Mesenteric fat pad (tissue), 1 donor: ENCODE measurements at places on chromosomes 1 and 21. TPM values are rescaled to one million over a fixed set of nuclear protein-coding genes. Genes with fewer than 3 reads are reported as not detected.

Gene LIN28A
- total RNA-seq = not detected

Gene CCT3
- total RNA-seq = 163 TPM

DNA sequence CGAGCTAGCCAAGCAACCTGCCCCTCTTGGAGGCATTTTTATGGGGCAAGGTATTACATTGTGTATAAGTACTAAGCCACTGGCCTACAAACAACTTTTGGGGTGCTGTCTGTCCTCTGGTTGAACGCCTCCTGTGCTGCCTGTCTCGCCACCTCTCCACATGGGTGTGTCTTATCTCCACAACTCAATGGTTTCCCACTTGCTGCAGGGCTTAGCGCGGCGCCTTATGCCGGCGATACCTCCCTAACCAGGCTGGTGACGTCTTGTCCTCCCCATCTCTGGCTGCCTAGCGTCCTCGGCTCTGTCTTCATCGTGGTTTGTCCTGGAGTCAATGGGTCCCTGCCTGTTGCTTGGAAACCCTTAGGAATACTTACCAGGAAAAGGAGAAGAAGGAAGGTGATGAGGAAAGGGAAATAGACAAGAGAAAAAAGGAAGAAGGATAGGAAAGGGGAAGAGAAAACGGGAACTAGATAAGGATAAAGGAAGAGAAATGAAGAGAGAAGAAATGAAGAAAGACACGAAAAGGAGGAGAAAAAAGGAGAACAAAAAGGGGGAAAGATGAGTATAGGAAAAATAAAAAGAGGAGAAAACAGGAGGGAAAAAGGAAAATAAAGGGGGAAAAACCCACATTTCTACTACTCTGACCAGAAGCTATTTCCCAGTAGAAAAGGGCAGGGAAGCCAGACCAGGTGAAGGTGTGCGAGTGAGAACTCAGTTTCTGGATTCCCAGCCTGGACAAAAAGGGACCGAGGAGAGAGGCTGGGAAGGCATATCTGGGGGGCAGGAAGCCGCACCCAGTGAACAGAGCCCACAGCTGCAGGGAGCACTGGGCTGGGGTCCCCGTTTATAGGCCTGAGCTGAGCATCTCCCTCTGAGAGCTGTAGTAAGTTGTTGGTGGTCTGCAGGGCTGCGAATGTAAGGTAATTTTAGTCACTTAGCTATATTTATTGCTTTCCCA lies 86.2 kb downstream of the CLIC6 start:
- DNase-seq = no peak

Gene SPRR2F
- total RNA-seq = not detected

DNA sequence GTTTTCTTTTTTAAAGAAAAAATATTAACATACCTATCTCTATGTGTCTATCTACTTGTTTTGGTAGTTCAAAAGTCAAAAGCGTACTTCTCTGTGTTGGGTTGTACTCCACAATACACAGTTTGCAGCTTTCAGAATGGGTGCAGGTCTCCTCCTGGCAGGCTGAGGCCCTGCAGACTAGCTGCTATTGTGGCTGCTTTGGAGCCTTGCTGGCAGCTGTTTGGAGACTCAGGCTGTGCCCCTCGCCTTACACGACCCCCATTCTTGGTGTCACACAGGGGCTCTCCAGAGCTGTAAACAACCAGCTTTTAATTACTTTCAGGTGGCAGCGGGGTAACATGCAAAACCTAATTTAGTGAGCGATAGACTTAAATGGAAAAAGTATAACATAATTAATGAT lies 160.4 kb downstream of the DSCAM start:
- DNase-seq = no peak

Gene NR5A2
- 9.6 TPM for total RNA-seq

DNA sequence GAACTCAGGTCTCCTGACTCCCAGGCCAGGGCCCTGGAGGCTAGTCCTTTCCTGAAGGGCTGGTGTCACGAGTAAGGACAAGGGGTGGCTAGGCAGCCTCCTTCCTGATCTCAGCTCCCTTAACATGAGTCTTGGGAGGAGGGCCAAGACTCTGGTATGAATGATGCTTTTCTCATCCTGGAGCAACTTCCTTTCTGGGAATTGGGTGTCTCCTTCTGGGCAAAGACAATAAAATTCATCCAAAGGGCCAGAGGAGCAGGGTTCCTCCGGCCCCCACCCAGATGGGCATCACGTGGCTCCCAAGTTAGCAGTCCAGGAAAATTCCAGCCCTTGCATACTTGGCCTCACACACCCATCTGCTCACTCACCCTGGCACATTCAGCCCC lies at the start of gene FAM167B:
FAM167B (plus strand) TSS at position 335 of the 386 bp plus-strand sequence. CDS start 200 bp downstream, outside the sequence.
- no peak for DNase-seq
